Kasumi-1 (cell line): ENCODE measurements at places on chromosomes 12 and 14.

DNA sequence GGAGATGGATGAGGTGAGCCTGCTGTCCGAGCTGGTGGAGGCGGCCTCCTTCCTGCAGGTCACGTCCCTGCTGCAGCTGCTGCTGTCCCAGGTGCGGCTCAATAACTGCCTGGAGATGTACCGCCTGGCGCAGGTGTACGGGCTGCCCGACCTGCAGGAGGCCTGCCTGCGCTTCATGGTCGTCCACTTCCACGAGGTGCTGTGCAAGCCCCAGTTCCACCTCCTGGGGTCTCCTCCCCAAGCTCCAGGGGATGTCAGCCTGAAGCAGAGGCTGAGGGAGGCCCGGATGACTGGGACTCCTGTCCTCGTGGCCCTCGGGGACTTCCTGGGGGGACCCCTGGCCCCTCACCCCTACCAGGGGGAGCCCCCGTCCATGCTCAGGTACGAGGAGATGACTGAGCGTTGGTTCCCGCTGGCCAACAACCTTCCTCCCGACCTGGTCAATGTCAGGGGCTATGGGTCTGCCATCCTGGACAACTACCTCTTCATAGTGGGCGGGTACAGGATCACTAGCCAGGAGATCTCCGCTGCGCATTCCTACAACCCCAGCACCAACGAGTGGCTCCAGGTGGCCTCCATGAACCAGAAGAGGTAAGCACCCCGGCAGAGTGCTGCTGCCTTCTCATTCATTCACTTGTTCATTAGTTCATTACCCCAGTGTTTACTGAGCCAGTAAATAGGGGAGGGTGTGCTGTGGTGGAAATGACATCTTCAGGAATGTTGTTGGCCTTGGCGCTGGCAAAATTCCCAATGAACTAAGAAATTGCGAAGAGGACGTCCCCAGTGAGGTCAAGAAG lies 774 bp upstream of the MANSC4 start:
- no peak for DNase-seq

DNA sequence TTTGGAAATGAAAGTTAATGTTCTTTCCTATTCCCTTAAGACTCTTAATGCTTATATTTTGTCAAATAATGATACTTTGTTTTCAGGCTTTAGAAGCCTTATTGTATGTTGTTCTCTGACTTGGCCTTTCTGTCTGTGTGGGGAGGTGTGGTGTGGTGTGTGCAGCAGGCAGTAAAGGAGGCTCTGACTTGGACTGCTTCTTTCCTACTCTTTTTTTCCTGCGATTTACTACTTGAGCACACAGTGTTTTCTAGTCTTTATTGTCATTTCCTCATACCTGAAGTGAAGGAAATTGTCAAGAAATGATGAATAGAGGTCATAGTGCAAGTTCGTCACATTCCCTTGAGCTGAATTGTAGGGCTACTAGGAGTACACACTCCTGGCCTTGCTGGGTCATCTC lies 26.9 kb downstream of the PIWIL1 start:
- no peak for DNase-seq

DNA sequence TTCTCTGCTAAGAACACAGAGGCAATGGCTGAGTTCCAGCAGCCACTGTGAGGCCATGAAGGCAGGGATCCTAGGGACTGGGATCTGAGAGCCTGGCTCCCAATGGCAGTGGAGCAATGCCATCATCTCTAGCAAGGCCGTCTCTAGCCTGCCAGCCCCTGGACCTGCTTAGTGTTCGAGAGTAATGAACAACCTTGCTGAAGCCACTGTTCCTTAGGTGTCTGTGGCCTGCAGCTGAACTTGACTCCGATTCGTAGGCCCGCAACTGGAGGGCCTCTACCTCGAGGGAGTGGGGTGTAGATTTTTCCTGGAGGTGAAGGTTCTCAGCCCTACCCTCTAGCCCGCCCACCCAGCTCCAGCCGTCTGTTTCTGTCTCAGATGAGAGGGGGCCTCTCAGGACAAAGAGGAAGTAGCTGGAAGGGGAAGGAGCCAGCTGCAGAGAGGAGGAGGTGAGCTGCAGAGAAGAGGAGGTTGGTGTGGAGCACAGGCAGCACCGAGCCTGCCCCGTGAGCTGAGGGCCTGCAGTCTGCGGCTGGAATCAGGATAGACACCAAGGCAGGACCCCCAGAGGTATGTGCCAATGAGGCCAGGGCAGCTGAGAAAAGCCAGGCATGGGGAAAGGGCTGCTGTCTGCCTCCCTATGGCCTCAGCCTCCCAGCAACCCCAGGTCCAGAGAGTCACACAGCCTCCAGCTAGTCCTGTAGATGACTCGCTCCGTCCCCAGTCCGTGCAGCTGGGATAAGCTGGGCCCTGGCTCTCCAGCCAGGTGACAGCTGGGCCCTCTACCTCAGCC lies at the start of gene PLD4:
PLD4 (plus strand) TSS at position 459 of the 793 bp plus-strand sequence. CDS start 2,262 bp downstream, outside the sequence.
- DNase-seq, result peak; percentile 96

DNA sequence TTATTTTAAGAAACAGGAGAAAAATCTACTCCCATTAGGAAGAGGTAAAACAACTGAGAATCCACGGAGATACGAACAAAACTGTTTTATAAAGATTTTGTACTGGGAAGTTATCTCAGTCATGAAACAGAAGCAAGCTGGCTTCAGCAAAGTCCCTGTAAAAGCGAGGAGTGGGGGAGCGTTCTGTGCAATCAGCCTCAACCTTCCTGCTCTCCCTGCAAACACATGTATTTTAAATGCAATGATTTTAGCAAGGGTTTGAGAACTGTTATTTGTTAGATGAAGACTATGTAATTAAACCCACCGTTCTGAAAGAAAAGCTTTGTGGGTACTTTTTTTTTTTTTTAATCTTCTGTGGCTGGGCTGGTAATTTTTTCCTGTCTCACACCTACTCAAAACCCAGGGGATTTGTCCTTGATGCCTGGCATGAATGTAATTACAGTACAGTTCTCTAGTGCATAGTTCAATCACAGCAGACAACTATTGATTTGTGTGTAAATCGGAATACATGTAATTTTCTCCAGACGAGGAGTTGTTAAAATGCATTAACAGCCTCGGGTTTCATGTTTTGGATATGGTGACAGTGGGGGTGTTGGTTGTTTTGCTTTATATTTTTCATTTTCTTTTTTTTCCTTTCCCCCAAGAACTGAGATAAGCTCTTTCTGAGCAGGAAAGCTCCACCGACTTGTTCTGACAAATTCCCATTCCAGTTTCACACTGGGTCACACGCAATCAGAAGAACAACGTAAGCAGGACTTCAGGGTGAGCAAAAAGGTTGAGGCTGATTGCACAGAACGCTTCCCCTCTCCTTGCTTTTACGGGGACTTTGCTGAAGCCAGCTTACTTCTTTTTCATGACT lies 153.6 kb downstream of the PHLDA1 start:
- DNase-seq, result no peak

DNA sequence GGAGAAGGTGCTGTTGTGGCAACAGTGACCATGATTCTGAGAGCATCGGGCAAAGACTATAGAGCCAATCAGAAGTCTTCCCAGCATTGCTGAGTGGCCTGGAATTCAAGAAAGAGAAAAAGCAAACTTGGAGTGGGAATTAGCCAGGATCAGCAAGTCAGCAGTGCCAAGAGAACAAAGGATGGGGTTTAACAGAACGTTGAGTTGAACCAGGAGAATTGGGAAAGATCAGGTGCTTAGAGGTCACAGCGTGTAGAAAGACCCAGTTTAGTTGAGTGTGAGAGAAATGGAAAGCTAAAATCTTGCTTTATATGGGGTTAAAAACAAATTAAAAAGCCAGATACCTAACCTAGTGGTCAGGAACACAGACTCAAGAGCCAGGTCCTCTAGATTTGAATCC lies 90.5 kb upstream of the DNM1L start:
- no peak for DNase-seq

DNA sequence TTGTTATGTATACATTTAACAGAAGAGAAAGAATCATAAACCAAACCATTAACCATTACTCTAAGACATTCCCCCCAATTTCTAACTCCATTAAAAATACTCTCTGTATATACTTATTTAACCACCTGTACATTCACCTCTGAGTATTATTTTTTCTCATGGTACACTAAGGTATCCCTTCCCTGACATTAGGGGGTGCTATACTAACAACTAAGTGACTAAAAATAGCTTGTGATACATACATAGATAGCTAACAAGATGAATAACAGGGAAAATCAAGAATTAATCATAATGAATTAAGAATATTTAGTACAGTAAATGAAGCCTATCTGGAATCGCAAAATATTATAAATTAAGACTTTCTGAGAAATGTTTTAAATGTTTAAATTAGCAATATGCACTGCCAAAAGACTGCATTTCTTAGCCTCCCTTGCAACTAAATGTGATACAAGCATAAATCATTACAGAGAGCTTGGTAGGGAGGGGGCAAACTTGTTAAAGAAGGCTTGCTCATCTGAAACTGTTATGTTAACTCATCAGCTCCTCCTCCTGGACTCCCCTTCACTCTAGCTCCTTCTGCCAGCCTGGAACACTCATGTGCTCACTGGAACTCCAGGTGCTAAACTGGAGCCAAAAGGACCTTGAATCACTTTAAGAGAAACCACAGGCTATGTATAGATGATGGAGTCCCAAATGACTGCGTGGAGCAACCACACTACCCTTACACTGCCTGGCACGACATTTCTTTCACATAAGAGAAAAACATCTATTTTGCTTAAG lies 14.9 kb downstream of the C2CD5 start:
- DNase-seq, result peak; percentile 48

DNA sequence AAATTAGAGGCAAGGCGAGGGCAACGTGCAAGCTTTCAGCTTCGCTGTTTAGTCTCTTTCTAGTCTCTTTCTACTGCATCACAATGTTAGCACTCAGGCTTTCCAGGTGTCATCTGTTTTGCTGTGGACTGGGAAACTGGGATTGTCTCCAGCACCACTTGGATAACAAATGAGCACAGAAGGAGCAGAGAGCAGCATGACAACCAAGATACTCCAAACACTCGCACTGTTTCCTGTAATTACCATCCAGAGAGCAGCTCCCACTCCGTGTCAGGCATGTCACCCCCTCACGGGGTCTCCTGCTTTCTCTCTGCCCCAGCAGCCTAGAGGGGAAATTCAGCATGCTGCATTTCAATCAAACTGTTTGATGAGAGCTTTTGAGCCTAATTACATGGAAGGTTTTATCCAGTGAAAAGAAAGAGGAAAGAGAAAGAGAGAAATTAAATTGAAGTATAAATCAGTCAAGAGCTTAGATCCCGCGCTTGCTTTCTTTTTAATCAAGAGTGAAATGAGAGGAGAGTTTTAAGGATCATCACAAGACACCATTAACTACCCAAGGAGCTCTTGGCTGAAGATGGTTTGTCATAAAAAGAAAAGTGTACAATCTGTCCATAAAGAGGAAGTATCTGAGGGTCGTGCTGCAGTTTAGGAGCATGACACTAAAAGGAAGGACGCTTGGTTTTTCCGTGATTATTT lies 917.7 kb downstream of the DIO2 start:
- peak; percentile 7 for DNase-seq

DNA sequence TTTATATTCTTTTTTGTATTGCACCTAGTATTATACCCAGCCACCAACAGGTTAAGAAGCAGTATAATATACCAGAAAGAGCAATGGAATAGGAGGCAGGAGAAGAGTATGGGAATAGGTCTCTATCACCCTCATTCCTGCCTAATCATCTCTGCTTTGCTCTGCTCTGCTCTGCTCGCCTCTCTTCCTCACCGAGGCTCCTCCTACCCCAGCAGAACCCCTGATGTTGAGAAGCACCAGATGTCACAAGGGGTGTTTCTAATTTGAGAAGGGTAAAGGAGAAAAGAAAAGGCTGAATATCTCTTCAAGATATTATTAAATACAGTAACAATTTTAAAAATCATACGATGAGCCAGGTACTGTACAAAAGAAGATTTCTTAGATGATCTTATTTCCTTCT lies 89.0 kb downstream of the STON2 start:
- no peak for DNase-seq

- peak; percentile 94 for DNase-seq
Measured at GRCh38 chr12:55188974-55189556, 31.8 kb upstream of the OR10A7 start.

GRCh38 chr14:87868920-87869319 lies 124.1 kb downstream of the GALC start:
- DNase-seq, result no peak

DNA sequence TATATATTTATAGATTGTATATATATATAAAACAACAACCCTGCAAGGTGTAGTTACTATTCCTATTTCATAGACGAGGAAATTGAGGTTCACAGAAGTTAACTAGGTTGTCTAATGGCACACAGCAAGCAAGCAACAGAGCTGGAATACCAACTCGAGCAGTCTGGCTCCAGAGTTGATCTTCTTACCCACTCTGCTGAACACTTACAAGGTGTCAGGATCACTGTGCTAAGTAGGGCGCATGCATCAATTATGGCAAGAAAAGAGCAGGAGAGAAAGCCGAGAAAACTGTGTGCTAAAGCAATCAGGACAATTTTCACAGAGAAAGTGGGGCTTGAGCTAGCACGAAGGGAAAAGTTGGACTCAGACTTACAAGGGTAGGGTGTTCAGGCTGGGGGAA lies 15.9 kb upstream of the ARMH4 start:
- no peak for DNase-seq

DNA sequence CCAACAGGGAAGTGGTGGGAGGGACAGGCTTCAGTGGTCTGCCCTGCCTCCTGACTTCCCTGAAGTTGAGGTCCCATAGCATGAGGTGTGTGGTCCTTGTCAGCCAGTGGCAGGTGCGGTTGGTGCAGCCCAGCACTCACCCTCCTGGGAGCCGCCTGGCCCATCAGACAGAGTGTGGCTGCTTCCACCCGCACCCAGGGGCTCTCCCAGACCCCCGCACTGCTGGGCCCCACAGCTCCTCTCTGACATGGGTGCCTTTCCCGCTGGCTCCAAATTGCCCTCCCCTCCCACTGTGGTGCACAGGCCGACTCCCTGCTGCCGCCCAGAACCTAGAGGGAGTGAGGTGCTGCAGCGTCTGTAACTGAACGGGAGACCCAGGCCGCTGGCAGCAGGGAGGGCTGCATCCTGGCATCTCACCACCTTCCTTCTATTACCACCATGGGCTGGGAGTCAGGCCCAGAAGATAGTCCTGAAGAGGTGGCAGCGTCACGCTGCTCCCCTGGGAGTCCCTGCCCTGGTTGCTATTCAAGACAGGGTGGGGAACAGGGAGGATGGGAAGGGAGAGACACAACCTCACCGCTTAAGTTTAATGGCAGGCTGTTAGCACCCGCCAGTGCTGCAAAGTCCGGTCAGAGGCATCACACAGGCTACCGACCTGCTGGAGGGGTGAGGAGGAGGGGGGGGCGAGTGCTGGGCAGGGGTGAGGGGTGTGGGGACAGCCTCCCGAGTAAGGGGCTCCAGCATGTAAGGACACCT lies 180.6 kb upstream of the PRMT8 start:
- DNase-seq, result no peak

GRCh38 chr12:19082365-19082911 lies 47.1 kb upstream of the PLEKHA5 start:
- no peak for DNase-seq

DNA sequence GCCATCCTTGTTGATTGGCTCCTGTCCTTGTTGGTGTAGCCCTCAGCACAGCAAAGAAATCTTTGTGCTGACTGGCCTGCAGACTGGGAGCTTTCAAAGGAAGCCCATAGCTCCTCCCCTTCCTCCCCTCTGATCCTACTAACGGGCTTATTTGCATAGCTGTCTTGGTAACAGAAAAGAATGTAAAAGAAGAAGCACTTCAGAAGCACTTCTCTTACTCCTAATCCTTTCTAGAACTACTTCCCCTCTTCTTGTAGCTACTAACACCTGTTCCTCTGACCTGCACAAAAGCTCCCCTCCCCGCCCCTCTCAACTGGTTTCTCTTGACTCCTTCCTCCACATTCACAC lies 14.3 kb upstream of the RIC8B start:
- DNase-seq, result peak; percentile 58
